ENCODE measurements at places on chromosomes 12 and 14. TPM values are rescaled to one million over a fixed set of nuclear protein-coding genes. Genes with fewer than 3 reads are reported as not detected.

Gene LHX5
- polyA plus RNA-seq: not detected

Gene NPFF
- not detected for polyA plus RNA-seq

Gene MOK
- 40.3 TPM for polyA plus RNA-seq

Gene POLE2
- polyA plus RNA-seq: 14.3 TPM

Gene NPAS3
- 1.6 TPM for polyA plus RNA-seq

Gene HEATR5A
- 18.8 TPM for polyA plus RNA-seq

Gene NABP2
- polyA plus RNA-seq: 31.0 TPM

Gene CDCA4
- polyA plus RNA-seq: 19.2 TPM

Gene AQP6
- 14.6 TPM for polyA plus RNA-seq

Gene BEST3
- 0.34 TPM for polyA plus RNA-seq

Gene UBE2N
- 132 TPM for polyA plus RNA-seq

GRCh38 chr12:43692064-43692463, 66.5 kb downstream of the PUS7L start:
- no peak for DNase-seq

GRCh38 chr12:24038211-24038997, 88.9 kb upstream of the SOX5 start:
- DNase-seq: no peak

GRCh38 chr12:112239881-112240280, 114.5 kb downstream of the TRAFD1 start:
- no peak for DNase-seq

DNA sequence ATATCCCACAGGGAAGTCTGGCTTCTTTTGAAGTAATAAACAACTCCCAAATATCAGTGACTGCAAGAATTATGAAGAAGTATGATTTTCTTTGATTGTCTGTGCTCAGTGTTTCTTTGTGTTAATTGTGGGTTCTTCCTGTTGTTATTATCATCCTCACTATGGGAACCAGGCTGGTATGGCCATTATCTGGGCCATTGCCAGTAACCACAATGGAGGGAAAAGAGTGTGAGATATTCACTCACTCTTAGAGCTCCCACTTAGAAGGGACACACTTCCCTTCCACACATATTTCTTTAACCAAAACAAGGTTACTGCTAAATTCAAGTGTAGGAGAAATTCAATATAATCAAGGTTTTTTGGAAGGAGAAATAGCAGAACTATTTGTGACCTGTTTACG, 503.7 kb downstream of the SLC6A15 start:
- DNase-seq: no peak

GRCh38 chr12:132109741-132110140, 34.4 kb downstream of the DDX51 start:
- no peak for DNase-seq

DNA sequence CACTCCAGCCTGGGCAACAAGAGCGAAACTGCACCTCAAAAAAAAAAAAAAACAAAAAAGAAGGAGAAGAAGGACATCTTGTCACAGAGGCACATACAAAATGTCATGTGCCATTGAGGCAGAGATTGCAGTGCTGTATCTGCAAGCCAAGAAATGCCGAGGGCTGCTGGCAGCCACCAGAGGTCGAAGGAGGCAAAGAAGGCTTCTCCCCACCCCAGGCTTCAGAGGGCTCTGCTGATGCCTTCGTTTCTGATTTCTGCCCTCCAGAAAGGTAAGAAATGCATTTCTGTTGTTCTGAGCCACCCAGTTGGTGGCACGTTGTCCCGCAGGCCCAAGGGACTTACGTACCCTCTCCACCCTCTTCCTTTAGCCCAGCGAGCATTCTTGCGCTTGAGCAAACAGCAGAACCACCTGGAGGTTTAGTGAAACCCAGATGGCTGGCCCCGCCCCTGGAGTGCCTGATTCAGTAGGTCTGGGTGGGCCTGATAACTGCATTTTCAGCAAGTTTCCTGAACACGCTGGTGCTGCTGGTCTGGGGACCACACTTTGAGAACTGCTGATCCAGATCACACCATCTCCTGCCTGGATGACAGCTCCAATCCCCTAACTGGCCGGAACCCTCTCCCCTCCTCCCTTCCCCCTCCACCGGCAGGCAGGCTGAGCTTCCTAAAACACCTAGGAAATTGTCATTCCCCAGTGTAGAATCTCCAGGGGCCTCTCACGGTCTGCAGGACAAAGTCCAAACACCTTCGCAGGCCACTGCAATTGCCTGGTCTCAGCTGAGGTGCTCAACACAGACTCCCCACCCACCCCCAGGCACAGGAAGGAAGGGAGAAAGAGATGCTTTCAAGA, 21.1 kb upstream of the SCARB1 start:
- no peak for DNase-seq

GRCh38 chr12:5451251-5451650, 19.3 kb downstream of the NTF3 start:
- DNase-seq: no peak

DNA sequence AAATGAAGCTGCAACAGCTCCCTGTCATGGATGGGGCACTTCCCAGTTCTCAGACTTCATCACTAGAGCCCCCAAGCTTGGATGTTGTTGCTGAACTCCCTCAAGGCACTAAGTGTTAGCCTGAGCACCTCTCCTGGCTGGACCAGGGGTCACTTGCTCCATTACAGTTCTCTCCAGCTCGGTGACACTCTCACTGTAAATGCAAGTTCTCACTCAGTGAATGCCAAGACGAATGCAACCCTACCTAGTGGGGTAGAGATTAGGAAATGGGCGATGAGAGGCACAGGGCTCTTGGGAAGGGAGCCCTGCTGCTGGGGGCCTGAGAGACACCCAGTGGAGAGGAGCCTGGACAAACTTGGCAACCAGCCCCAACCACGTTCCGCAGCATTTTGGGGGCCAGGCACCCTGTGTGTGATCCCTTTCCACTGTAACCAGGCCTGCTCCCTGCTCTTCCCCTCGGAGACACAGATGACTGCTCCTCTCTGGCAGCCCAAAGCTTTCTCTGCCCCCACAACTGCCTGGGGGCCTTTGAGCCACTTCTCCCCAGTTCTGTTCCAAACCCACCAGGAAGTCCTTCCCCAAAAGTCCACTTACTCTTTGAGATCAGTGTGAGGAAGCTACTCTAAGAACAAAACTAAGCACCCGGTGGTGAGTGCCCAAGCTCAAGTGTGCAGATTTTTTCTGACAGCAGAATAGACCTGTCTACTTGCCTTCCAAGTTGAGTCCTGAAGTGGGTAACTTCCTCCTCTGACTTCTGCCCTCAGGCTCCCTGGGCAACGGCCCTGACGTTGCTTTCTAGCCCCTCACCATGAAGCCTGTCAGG, 8.0 kb upstream of the SELPLG start:
- DNase-seq: no peak

- DNase-seq: no peak
Observed at GRCh38 chr12:45629292-45629691, 100.2 kb upstream of the ARID2 start.

- DNase-seq: no peak
Observed at GRCh38 chr14:56903304-56903969, 93.2 kb upstream of the OTX2 start.

GRCh38 chr14:88765130-88765529, 27.6 kb downstream of the EML5 start:
- no peak for DNase-seq

DNA sequence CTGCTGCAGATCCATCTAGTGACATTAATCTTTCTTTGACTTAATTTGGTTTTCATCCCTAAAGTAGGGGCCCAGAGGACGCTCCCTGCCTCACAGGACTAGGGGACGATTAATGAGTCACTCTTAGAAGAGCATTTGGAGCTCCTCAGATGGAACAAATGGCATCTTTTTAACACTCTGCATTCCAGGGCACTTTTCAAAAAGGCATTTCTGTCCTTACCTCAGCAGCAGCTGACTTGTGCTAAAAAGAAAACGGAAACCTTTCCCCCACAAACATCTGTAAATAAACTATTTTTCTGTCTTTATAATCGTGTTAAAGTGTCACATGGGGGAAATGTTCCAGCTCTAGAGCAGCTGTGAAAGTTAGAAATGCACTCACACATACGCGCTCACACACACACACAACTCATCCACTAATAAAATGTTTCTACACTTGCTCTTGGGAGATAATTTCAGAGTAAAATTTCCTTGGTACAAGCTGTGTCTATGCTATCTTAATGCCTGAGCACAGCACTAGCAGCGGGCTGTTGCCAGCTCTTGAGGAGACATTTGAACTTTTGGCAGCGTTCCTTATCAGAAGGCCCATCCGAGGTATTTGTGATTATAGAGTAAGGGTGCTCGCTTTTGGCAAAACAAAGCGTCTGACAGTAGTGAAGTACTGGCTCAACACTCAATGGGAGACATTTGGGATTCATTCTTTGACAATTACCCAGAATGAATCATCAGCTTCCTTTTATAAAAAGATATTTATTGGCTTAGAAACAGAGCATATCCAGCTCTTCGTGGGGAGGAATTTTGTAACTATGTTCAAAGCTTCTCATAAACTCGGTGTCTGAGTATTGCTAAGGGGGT, 141.3 kb downstream of the PLXNC1 start:
- DNase-seq: no peak

DNA sequence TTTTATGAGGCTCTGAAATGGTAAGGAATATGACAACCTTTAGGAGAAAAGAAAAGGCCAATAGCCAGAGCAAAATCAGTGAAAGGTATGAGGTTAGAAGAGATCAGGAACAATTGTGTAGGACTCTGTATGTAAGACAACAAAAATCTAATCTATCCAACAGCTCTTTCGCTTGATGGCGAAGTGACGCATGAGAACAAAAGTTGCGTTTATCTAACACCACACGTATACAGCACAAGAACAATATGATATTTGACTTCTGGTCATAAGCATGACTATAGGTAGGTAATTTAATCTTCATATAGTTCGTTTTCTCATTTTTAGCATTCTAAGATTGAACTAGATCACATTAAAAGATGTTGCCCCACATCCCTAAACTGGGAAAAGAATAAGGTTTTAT, 1.5 kb downstream of the CLECL1 start:
- DNase-seq: no peak

- no peak for DNase-seq
Observed at GRCh38 chr12:8948701-8949341, 624 bp downstream of the M6PR start.

- no peak for DNase-seq
Observed at GRCh38 chr12:123089631-123090353, 61.1 kb downstream of the PITPNM2 start.

GRCh38 chr14:101090976-101091375, 187.5 kb upstream of the RTL1 start:
- DNase-seq: no peak

DNA sequence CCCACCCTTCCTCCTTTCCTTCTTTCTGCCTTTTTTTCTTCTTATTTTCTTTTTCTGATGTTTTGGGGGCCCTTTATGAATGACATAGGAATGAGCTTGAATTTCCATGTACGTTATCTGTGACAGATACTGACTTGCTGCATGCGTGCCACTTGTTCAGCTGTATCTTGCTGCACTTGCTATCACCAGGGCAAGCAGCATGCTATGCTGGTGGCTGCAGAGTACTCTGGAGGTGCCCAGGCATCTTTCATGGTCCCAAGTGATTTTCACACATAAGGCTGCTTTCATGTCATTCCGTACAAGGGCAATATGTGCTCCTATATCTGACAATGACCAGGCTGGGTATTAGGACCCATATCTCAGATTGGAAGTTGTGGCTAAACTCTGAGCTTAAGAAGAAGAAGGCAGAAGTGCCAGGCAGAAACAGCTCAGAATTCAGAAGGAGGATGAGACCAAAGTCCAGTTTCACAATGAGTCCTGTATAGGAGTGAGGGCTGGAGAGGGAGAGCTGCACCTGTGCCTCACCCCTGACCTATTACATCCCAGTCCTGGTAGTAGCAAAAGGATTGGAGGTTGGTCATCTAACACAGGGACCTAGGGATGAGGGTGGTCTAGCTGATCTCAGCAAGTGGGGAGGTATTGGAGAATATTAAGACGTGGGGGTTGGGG, 299.0 kb upstream of the DDHD1 start:
- DNase-seq: no peak

- no peak for DNase-seq
Observed at GRCh38 chr12:132364348-132364902, 35.0 kb upstream of the GALNT9 start.

DNA sequence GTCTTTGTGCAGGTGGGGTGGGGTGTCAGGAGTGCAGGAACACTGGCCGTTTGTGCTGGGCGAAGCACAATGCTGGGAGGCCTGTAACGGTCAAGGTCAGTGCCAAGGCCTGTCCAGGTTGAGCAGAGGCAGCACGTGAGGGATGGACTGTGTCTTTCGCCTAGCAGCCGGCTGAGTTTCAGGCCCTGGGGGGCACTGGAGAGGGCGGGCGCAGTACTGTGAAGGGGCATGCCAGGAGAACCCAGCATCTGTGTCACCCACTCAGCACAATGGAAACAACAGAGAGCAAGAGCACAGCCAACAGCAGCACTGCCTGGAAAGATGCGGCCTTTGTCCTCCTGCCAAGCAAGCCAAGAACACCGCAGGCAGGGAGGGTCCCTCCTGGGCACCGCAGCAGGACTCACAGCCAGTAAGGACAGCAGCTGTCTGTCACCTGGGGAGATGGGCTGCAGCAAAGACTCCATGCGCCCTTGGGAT, 25.2 kb downstream of the SLC25A47 start:
- no peak for DNase-seq
